ENCODE measurements at places on chromosomes 6 and 20.

- no peak for DNase-seq
Measured at GRCh38 chr6:72389698-72390097, 232.2 kb upstream of the KCNQ5 start.

- no peak for DNase-seq
Measured at GRCh38 chr6:161057103-161058091, 65.8 kb downstream of the MAP3K4 start.

DNA sequence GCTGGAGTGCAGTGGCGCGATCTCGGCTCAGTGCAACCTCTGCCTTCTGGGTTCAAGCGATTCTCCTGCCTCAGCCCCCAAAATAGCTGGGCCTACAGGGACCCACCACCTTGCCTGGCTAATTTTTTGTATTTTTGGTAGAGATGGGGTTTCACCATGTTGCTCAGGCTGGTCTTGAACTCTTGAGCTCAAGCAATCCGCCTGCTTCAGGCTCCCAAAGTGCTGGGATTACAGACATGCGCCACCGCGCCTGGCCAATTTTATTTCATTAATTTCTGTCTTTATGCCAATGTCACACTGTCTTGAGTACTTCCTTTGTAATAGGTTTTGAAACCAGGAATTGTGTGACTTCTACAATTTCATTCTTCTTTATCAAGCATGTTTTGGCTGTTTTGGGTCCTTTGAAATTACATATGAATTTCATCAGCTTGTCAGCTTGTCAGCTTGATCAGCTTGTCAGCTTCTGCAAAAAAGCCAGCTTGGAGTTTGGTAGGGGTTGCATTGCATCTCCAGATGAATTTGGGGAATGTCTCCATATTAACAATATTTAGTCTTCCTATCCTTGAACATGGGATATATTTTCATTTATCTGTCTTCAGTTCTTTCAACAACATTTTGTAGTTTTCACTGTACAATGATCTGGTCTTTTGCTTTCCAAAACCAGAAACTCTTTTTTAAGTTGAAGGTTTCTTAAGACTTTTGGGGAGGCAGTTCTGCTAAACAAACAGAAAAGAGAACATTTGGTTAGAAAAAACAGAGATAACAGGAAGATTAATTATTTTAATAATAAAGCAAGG lies 20.8 kb downstream of the ZFAND3 start:
- no peak for DNase-seq

DNA sequence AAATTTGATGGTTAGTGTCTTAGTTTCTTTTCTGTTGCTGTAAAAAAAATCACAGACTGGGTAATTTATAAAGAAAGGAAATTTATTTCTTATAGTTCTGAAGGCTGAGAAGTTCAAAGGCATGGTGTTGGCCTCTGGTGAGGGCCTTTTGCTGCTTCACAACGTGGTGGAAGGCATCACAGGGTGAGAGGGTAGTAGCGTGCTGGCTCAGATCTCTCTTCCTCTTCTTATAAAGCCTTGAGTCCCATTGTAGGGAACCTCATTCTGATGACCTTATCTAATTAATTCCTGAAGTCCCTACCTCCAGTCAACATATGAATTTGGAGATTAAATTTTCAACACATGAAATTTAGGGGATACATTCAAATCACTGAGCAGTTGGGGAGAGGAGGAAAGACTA lies 62.0 kb downstream of the ARID1B start:
- no peak for DNase-seq

GRCh38 chr6:15615802-15616201 lies 47.0 kb downstream of the DTNBP1 start:
- no peak for DNase-seq

DNA sequence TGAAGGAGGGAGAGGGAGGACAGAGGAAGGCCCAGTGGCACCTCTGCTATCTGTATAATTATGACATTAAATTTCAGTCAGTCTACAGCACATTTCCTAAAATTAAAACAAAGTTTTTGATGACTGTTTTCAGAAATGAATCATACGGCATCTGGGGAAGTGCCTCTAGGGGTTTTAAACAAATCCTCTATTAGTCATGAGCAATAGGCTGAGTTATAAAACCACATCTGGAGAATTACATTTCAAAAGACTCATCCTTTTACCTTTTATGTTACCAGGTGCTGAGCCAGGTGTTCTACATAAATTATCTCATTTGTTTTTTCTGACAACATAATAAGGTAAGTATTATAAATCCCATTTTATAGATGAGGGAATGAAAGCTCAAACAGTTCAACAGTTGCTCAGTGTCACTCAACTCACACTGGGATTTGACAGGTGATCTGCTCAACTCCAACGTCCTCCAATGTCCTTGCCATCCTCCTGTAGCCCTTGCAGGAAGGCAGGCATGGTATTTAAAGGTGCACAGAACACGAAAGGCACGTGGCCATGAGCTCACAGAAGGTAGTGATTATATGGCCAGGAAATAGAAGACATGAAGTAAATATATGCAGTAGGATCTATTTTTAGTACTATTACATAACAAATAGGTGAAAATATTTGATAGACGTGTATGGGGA lies 184.2 kb upstream of the MAN1A1 start:
- DNase-seq, result no peak

- DNase-seq, result no peak
Measured at GRCh38 chr6:82906951-82907350, 158.7 kb downstream of the UBE3D start.

- DNase-seq, result no peak
Measured at GRCh38 chr6:106477790-106478189, 117.3 kb downstream of the CRYBG1 start.
